Panc1 (cell line): ENCODE measurements at places on chromosomes 13 and 19. TPM values are rescaled to one million over a fixed set of nuclear protein-coding genes. Genes with fewer than 3 reads are reported as not detected.

- H3K4me1 ChIP-seq, result peaks cover 39% of the 10 kb centered on the region
- no peaks in the 10 kb centered on the region for H3K27me3 ChIP-seq
- H3K36me3 ChIP-seq, result no peaks in the 10 kb centered on the region
- H3K4me3 ChIP-seq, result 0 out of 2 replicates have a peak overlapping the region, but pooled peaks have one; percentile 14
Measured at GRCh38 chr19:11142528-11143171, 12.9 kb downstream of the SPC24 start.

DNA sequence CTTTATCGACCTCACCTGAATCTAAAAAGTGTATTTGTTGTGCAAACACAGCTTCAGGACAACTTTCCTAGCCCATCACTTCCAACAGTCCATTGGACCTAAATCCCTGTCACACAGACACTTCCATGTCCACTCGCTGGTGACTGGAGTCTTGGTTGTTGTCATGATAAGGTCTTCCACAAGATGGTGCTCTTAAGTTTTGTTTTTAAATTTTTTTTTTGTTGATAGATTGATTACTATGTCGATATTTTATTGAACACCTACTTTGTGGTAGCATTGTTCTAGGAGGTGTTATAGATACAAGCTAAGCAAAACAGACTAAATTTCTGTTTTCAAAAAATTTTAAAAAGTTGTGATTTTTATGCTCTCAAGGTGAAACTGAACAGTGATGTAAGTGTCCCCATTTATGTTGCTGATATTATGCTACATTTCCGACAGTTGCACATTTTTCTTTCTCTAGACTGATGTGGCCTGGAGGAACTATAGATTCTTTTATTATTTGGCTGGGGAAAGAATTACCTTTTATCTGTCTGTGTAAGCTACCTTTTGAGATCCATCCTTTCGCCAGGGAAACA is 8.1 kb upstream of the ERICH6B start:
- H3K27me3 ChIP-seq, result no peaks in the 10 kb centered on the region
- no peak overlapping the region for H3K27ac ChIP-seq
- H3K4me1 ChIP-seq, result no peaks in the 10 kb centered on the region

- no peak for DNase-seq
- no peak overlapping the region for H3K4me3 ChIP-seq
- H3K36me3 ChIP-seq, result no peaks in the 10 kb centered on the region
- H3K27ac ChIP-seq, result no peak overlapping the region; the same call in 1 of the 2 replicates
- H3K4me1 ChIP-seq, result peaks cover 27% of the 10 kb centered on the region
Measured at GRCh38 chr13:112761701-112762689, 72.2 kb downstream of the ATP11A start.

GRCh38 chr13:59360108-59360507 is 803.6 kb downstream of the DIAPH3 start:
- H3K36me3 ChIP-seq, result no peaks in the 10 kb centered on the region
- no peaks in the 10 kb centered on the region for H3K27me3 ChIP-seq
- DNase-seq, result no peak

DNA sequence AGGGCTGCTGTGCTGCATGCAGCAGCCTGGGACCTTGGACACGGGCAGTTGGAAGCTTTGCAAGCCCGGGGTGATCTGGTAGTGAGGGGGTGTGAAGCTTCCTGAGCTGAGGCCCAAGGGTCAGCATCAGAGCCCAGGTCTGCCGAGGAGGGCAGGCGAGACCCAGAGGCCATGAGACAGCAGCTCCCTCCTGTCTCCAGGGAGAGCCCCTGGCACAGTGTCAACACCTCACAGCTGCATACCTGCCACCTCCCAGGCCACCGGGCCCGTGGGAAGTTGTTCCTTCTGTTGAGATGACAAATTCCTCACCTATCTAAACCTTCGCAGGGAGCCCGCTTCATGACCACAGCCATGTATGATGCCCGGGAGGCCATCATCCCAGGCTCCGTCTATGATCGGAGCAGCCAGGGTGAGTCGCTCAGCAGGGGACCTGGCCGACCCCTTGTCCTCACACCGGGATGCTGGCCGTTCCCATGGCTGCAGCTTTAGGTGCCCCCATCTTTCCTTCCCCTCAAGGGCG is 32.1 kb downstream of the CERS1 start:
- no peak overlapping the region for H3K4me3 ChIP-seq
- no peak overlapping the region for H3K27ac ChIP-seq
- DNase-seq, result no peak
- peaks cover 5% of the 10 kb centered on the region for H3K36me3 ChIP-seq

DNA sequence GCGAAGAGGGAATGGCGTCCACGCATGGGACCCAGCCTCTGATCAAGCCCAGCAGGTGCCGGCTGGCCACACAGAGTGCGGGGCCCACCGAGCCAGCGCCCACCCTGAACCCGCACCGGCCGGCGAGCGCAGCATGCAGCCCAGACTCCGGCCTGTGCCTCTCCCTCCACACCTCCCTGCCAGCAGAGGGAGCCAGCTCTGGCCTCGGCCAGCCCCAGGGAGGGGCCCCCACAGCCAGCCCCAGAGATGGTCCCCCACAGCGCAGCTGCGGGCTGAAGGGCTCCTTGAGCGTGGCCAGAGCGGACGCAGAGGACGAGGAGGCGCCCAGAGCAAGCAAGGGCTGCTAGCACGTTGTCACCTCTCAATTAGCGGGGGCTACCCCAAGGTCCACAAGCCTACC is 904.5 kb downstream of the SLITRK6 start:
- DNase-seq, result no peak
- no peak overlapping the region for H3K4me3 ChIP-seq
- H3K36me3 ChIP-seq, result no peaks in the 10 kb centered on the region
- no peaks in the 10 kb centered on the region for H3K27me3 ChIP-seq
- H3K27ac ChIP-seq, result no peak overlapping the region

DNA sequence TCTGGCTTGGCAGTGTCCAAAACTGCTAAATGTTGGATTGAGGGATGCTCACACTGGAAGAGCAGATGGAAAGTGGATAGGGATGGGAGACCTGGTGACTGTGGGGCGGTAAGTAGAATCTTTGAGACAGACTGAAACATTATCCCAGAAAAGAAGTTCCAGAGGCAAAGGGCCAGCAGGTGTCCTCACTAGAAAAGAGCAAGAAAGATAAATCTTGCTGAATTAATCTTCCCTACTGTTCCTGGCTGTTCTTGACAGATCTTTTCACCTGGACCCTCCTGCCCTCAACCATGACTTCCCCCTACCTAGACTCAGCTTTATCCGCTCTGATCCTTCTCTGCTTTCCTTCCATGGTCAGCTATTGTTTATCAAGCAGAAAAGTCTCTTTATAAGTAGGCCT is 35.0 kb upstream of the FRY start:
- no peak overlapping the region for H3K4me3 ChIP-seq
- no peaks in the 10 kb centered on the region for H3K27me3 ChIP-seq
- H3K27ac ChIP-seq, result no peak overlapping the region

DNA sequence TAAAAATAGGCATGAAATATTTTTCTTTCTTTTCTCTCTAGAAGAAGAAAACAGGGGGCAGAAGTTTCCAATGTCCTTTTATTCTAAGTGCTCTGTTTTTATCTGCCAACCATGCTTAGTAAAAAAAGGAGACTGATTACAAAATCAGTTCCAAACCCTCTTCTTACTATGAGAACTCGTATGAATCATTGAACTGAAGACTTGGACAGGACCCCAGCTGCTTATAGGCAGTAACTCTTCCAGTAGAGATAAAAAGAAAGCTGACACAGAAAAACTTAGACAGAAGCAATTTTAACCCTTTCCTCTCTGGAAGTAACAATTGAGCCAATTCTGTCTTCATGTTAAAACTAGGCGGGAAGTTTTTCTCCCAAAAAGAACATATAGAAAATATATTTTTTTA is 24.5 kb upstream of the FREM2 start:
- no peaks in the 10 kb centered on the region for H3K36me3 ChIP-seq
- no peaks in the 10 kb centered on the region for H3K27me3 ChIP-seq
- DNase-seq, result no peak
- H3K4me3 ChIP-seq, result no peak overlapping the region

DNA sequence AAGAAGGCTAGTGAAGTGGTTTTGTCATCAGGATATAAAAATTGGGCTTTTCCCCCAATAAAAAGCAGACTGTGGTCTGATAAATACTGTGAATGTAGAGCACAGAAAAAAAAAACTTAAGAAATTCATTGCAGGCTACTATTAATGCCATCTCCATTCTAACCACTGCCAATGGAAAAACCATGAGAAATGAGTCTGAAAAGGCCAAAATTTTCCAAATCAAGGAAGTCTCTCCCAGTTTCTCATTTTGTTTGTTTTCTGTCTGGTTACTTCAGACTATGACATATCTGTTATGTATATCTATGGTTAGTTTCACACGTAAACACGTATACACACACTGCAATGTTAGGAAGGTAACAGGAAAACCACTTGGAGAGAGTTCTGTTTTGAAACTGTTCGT is 193.6 kb upstream of the TSC22D1 start:
- H3K4me3 ChIP-seq, result no peak overlapping the region
- no peaks in the 10 kb centered on the region for H3K27me3 ChIP-seq
- H3K27ac ChIP-seq, result no peak overlapping the region
- no peaks in the 10 kb centered on the region for H3K4me1 ChIP-seq
- H3K36me3 ChIP-seq, result no peaks in the 10 kb centered on the region

DNA sequence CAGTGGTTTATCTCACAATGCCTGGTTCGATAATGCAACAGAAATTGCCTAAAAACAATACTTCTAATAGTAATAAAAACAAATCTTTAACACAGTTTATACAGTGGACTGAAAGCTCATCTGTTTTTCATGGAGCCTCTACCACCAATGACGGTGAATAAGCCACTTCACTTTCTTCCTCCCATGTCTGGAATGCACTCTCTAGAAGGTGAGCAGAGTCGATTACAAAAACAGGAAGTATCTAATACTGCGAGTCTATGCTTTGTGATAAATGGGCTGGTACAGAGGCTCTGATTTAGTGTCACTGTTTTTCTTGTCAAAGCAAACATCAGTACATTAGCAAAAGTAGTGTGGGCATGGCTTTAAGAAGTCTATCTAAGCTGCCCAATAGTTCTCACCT is 1348.6 kb upstream of the SLC10A2 start:
- H3K4me3 ChIP-seq, result no peak overlapping the region
- no peaks in the 10 kb centered on the region for H3K4me1 ChIP-seq
- no peak for DNase-seq
- H3K36me3 ChIP-seq, result no peaks in the 10 kb centered on the region

DNA sequence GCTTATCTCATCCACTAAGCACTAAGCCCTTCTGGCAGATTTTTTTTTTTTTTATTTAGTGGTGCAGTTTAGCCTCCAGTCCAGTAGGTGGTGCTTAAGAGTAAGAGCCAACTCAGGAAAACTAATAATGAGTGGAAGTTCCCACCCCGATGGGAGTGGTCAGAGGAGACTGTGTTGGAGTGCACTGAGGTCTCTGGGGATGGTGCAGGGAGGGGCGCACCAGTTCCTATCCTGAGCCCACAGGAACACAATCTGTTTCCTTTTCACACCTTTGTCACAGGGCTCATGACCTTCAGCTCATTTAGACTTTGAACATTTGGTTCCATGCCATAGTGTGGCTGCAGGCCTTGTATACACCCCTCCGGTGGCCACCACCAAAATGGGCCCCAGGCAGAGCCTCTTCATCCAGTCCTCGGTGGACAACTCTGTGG is 367.4 kb downstream of the SPRY2 start:
- H3K36me3 ChIP-seq, result no peaks in the 10 kb centered on the region
- H3K27me3 ChIP-seq, result no peaks in the 10 kb centered on the region
- DNase-seq, result no peak
- no peak overlapping the region for H3K4me3 ChIP-seq
- no peaks in the 10 kb centered on the region for H3K4me1 ChIP-seq

DNA sequence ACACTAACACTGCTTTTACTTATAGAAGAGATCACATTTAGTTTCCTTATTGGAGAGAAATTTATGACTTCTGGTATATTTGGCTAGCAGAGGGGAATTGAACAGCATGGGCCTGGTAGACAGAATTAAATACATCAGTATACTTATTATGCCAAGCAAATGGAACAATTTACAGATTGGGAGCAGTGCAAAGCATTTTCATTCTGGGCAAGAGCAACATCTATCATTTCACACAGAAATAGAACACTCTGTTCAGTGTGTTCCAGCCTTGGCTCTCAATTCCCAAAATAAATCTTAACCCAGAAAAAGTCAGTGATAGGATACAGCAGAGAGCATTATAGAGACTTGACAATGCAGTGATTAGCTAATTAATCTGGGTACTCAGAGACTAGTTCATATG is 604.0 kb upstream of the SLITRK6 start:
- DNase-seq, result no peak
- H3K36me3 ChIP-seq, result no peaks in the 10 kb centered on the region
- no peaks in the 10 kb centered on the region for H3K27me3 ChIP-seq
- H3K4me1 ChIP-seq, result no peaks in the 10 kb centered on the region
- H3K4me3 ChIP-seq, result no peak overlapping the region

GRCh38 chr13:24661713-24662112 is 18.5 kb upstream of the ATP12A start:
- H3K4me1 ChIP-seq, result no peaks in the 10 kb centered on the region
- H3K27ac ChIP-seq, result no peak overlapping the region
- DNase-seq, result no peak
- no peaks in the 10 kb centered on the region for H3K27me3 ChIP-seq

DNA sequence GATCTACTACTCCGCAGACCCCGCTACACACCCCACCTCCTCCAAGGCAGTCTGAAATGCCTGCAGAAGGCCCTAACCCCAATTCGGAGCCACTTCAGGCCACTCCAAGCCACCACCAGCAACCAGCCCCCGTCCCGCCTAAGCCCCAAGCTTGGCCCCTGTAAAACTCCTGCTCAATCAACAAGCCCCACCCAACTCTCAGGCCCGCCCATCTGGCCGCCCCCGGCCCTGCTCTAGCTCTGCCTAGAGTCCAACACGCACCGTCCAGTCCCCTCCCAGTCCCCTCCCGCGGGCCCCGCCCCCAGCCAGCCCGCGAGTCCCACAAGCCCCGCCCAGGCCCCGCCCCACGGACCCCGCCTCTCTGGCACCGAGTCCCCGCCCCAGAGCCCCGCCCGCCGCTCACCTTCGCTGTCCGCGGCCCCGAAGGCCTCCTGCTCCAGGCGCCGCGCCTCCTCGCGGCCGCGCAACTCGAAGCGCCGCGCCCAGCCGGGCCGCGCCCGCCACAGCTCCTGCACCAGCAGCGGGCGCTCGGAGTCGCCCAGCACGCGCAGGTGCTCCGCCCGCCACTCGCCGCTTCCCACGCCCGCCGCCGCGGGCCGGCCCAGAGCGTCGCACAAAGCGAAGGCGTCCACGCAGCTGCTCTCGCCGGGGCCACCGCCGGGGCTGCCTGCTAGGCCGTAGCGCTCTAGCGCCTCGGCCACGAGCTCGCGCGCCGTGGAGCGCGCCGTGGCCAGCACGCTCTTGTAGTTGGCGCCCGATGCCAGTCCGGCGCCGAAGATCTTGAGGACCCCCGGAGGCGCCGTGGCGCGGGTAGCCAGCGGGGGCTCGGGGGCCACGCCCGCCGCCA is 1.6 kb downstream of the RASIP1 start:
- peak overlapping the region; percentile 47 for H3K4me3 ChIP-seq
- no peaks in the 10 kb centered on the region for H3K27me3 ChIP-seq
- H3K27ac ChIP-seq, result no peak overlapping the region; the same call in 1 of the 2 replicates

GRCh38 chr13:102872531-102872930 is 26.7 kb downstream of the ERCC5 start:
- no peak for DNase-seq
- H3K36me3 ChIP-seq, result peaks cover 3% of the 10 kb centered on the region; the same call in 1 of the 2 replicates
- no peak overlapping the region for H3K4me3 ChIP-seq
- no peaks in the 10 kb centered on the region for H3K4me1 ChIP-seq

Gene ZNF613
- total RNA-seq, result 3.1 TPM

Gene FGF21
- total RNA-seq, result not detected

Gene SEMA6B
- 5.7 TPM for total RNA-seq

Gene CCDC122
- total RNA-seq, result 5.2 TPM

Gene THSD8
- total RNA-seq, result 24.8 TPM

Gene SLC10A2
- not detected for total RNA-seq

Gene CEACAM8
- total RNA-seq, result not detected
